Globus pallidus (tissue), 1 donor: ENCODE measurements at places on chromosomes 2 and 18.

- no peak for DNase-seq
Measured at GRCh38 chr18:13576598-13576997, 149.8 kb downstream of the FAM210A start.

- DNase-seq: no peak
Measured at GRCh38 chr2:161358838-161359237, 50.6 kb downstream of the PSMD14 start.

DNA sequence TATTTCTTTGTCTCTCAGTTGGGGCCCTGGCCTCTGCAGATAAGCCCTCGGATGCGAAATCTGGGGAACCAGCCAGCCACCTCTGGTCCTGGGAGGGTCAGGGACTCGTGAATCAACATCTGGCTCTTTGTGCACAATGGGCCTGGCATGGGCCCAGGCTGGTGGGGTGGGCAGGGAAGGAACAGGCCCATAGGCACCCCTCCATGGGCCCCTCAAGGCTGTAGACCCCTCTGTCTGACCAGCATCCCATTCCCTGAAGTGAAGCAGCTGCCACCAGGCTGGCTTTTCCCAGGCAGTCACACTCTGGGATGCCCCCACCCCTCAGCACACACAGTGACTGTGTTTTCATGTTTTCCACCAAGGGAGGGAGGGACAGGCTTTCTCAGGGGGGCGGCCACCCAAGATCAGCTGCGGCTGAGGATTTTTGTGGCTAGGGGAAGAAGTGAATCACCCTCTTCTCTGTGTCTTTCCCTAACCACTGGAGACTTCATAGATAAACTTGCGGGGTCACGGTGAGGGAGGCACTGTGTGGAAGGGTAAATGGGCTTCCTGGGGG lies 166.0 kb downstream of the AGAP1 start:
- no peak for DNase-seq

DNA sequence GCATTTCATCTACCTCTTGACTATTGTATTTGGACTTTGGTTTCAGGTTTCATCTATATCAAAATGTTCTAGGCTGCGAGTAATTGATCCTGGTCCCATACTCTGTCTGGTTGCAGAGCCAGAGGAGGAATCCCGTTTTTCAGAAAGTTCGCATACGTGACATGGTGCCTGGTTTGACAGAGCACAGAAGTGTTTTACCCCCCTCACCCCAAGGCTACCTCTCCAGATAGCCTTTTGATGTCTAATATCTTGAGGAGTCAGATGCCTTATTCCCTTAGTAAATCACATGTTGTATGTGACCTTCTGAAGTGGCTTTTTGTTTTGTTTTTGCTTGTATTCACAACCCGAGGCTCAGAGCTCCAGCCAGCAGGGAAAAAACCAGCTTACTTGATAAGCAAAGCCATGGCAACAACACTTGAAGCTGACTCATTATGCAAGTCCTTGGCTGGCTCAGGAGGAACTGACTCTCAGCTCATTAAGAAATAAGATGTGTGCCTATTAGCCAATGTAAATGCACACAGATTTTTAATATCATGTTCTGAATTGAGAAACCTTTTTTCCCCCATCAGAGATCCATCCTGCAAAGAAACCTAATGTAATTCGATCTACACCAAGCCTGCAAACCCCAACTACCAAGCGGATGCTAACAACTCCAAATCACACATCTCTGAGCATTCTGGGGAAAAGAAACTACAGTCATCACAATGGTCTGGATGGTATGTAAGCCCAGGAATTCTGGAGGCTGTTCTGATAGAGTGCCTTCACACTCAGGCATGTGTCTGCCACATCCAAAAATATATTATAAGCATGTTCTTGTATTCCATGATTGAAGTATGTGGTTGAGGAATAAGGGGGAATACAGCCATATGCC lies 41.4 kb downstream of the OXER1 start:
- peak; percentile 20 for DNase-seq

DNA sequence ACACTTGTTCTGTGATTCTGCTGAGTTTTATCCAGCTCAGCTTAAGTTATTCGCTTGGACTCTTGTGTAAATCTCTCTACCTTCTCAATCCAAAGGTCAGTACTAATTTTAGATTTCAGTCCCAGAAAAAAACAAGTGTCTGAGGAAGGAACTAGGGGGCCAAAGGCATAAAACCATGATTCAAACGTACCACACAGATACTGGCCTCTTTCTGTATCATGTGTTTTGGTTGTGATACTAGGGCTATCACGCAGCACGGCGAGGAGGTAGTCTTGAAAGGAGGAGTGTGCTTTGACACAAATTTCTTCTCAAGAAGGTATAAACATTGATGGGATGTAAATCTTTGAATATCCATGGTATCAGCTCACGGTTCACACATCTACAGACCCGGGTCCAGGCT lies 8.3 kb downstream of the SERPINE2 start:
- DNase-seq: no peak

GRCh38 chr2:72496479-72496878 lies 329.4 kb downstream of the EXOC6B start:
- no peak for DNase-seq

DNA sequence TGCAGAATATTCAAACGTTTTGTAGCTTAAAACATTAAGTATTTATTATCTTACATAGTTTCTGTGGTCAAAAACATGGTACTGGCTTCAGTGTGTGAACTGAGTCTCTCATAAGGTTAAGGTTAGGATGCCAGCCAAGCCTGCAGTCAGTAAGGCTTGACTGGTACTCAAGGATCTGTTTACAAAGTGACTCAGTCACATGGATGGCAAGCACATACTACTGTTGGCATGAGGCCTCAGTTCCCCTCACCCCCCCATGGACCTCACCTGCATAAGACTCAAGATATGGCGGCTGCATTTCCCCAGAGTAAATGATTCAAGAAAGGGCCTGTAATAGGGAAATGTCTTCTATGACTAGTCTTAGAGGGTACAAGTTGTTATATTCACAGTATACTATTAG lies 1167.5 kb downstream of the DPP10 start:
- DNase-seq: no peak

GRCh38 chr2:42796427-42797248 lies 4.3 kb upstream of the HAAO start:
- no peak for DNase-seq

GRCh38 chr2:146370826-146371225 lies 1474.0 kb upstream of the ACVR2A start:
- DNase-seq: no peak

DNA sequence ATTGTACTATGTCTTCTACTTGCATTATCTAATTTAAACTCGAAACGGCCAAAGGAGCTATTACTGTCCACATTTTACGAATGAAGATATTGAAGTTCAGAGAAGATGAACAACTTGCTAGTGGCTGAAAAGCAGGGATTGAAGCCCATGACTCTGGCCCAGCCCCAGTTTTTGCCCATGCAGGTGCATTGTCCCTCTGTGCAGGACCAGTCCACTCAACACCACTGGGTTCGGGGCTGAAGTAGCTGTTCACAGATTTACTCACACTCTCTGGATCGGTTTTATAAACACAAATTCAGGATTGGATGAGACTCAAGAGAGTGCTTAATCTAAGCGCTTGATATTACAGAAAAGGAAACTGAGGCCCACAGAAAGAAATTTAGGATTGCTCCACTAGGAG lies 1.4 kb upstream of the IHH start:
- no peak for DNase-seq

GRCh38 chr2:134240061-134240460 lies 13.8 kb upstream of the MGAT5 start:
- no peak for DNase-seq

- no peak for DNase-seq
Measured at GRCh38 chr2:9800639-9800974, 42.7 kb upstream of the TAF1B start.
